ENCODE measurements at places on chromosomes 4 and X.

DNA sequence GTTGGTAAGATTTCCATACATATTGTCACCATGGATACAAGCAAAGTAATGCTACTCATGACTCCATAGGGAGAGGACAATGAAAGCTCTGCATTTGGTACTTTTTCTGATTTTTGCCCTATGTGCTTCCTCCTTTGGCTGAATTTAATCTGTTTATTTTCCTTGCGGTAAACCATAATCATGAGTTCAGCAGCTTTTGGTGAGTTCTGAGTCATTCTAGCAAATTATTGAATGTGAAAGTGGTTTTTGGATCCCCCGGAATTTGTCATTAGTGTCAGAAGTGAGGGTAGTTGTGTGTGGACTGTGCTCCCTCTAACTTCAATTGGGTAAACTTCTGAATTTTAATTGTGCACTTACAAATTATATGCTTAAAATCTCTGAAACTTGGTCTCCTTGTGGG lies 170.3 kb downstream of the MOSPD2 start:
- no peak for DNase-seq

GRCh38 chrX:101223226-101223625 lies 3.6 kb downstream of the DRP2 start:
- DNase-seq, result no peak

DNA sequence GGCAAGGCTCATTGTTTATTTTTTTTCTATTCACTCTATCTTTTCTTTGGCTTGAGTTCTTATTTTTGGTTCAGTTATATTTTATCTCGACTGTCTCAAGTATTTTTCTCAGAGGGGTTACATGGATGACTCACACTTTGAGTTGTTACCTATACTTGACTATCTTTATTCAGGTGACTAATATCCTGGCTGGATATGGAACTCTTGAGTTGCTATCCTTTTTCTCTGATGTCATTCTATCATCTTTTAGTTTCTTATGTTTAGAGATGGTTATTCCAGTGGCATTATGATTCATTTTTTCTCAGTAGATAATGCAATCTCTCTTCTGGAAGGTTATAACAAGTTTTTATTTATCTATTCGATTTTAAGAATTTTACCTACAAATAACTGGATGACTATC lies 117.9 kb downstream of the COX18 start:
- no peak for DNase-seq

- DNase-seq, result no peak
These were observed 130.6 kb upstream of the PITX2 start for GRCh38 chr4:110753466-110753865.

- no peak for DNase-seq
These were observed 64.5 kb downstream of the TEC start for GRCh38 chr4:48205107-48205506.

GRCh38 chr4:25837107-25837506 lies 25.7 kb downstream of the SEL1L3 start:
- DNase-seq, result no peak

DNA sequence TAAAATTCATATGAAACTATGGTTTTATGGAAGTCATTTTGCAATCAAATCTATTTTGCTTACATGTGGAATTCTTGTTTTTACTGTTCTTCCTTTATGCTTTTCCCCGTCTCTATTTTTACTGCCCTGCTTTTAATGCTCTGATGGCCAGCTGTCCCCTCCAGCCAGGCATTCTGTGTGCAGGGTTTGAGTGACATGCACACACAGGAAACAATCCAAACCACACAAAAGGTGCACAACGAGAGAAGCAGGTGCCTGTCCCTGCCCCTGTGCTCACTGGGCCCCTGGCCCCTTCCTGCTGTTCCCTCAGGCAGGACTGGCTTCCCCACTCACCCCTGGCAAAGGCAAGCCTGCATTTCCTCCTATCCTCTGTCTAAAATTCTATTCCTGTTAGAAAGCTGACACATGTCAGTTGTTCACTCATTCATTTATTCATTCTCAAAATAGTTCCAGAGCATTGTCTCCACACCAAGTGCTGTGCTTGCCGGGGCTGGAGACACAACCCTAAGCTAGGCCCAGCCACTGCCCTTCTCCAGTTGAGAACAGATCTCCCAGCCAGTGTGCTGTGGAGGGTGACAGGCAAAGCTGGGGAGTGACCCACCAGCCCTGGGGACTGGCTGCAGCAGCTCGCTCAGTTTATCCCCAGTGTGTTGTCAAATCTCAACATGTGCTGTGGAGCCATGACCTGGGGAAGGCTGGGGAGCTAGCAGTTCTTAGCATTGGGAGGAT lies 346.3 kb downstream of the FBXW7 start:
- no peak for DNase-seq
